ENCODE measurements at places on chromosomes 6 and 20.

- no peak for DNase-seq
These were observed 703.1 kb downstream of the RFPL4B start for GRCh38 chr6:113050010-113050858.

DNA sequence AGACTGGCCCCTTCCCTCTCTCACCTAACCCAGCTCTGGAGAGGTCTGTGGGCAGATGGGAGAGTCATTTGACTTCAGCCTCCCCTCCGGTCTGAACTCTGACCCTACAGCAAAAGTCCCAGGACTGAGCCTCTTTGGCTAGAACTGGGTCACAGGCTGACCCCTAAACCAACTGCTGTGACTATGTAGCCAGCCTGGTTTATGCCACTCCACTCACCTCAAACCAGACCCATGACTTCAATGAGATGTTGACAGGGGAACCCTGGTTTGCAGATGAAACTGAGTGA, 864 bp upstream of the OSBPL2 start:
- no peak for DNase-seq

DNA sequence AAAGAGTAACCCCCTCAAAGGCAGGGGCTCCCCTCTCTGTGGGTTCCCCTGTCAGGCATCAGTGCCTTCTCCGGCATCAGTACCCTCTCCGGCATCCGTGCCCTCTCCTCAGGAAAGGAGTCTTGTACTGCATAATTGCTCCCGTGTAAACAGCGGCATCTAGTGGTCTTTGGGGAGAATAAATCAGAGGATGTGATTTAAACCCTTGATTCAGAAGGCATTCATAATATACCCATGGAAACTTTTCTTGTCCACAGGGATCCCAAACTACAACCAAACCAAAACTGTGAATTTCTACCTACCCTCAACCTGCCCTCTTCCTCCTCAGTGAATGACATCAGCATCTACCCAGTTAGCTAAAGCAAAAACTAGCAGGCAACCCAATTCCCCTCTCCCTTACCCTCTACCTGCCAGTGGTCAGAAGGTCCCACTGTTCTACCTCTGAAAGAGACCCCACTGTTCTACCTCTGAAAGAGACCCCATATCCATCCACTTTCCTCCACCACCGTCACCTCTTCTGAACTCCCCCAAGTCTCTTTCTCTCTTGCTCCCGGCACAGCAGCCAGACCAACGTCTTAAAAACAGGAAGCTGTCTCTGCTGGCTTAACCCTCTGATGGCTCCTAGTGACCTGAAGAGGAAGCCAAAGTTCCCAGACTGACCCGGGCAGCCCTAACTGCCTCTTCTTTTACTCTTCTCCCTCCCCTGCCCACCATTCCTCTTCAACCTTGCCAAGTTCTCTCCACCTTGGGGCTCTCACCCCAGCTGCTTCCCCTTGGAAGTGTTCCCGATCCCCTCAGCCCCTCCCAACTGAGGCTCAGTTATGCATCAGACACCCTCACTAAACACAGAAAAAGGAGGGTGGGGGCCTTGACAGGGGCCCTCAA, 27.2 kb downstream of the UBE2V1 start:
- DNase-seq = no peak

- DNase-seq = no peak
These were observed 6.0 kb downstream of the SLC22A23 start for GRCh38 chr6:3450888-3451287.

All from GOT3 (cell line).